ENCODE measurements at places on chromosomes 6 and 20. TPM values are rescaled to one million over a fixed set of nuclear protein-coding genes. Genes with fewer than 3 reads are reported as not detected.

Gene LY6G6F
- total RNA-seq: not detected

Gene SRMS
- not detected for total RNA-seq

Gene SLC12A5
- 0.49 TPM for total RNA-seq

Gene KHDC1L
- total RNA-seq: not detected

Gene CST4
- not detected for total RNA-seq

All from T-helper 1 cell treated with Interleukin-12 subunit alpha and Interleukin-12 subunit beta and Interleukin-4 antibody, amounts not matched to agents 30 ng/mL and 1 ng/mL, for 36 hours (primary cell).